ENCODE measurements at places on chromosomes 16 and 17.

GRCh38 chr16:66422366-66422765, 4.7 kb upstream of the BEAN1 start:
- no peak for DNase-seq

DNA sequence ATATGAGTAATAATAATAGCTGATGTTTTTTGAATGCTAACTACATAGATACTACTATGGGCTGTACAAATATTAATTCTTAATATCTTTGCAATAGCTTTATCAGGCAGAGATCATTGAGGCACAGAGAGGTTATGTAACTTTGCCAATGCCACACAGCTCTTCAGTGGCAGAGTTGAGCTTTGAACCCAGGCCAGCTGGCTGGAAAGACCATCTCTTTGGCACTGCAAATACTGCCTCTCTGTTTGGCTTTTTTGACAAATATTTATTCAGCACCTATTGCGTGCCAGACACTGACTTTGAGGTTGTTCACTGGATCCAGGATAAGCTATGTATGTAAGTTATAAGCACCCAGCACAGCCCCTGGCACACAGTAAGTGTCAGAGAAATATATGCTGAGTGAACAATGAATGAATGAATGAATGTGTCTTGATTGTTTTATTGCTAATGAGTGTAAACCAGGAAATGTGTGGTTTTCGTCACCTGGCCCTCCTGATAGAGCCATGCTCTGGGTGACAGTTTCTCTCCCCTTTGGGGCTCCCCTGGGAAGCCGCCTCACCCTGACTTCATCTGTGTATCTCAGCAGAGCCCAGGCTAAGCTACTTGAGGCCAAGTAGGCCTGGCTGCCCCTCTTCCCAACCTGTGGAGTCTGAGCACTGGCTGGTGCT, 2.5 kb downstream of the AQP8 start:
- no peak for DNase-seq

- DNase-seq: no peak
These were observed 4.6 kb downstream of the IL21R start for GRCh38 chr16:27406511-27407128.

- DNase-seq: peak; percentile 51
These were observed 62.7 kb downstream of the TEX2 start for GRCh38 chr17:64200080-64201032.

DNA sequence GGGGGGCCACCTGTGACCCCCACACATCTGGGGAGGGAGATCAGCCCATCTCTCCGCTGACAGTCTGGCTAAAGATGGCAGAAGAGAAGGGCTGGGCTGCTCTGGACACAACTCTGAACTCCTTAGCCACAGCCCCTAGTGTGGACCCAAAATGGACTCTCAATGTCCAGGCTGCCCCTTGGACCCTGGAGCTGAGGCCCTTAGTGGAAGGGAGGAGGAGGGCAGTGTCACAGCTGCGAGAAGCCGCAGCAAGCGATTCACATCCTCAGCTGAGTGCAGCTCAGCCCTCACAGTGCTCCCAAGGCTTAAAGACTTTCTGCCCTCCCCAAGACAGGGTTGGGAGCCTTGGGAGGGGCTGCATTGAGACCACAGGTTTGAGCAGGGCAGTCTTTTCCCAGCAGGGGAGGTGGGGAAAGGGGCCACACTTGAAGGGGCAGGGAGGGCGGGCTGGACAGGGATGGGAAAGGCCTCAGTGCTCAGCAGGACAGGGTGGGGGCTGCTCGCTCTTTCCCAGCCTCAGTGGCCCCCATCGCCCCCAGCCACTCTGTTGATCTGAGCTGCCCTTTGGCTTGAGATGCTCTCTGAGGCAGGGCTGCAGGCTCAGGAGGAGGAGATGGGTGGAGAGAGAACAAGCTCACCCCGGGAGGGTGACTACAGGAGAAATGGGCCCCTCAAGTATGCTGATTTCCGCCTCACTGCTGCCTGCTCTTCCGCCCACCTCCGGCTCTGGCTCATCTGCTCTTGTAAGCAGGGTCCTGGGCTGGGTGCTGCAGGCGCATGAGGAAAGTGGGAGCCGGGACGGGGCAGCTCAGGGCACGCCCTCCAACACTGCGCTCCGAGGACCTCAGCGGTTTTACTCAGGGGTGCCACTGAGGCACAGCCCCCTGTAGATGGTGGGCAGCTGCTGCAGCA, 50.9 kb upstream of the MTSS2 start:
- DNase-seq: no peak

Data from hematopoietic multipotent progenitor cell treated with erythropoietin and hydrocortisone succinate and interleukin-3 and kit ligand, for 4 days (in vitro differentiated cells).